CD4-positive, alpha-beta memory T cell (primary cell): ENCODE measurements at places on chromosomes 2 and 18.

DNA sequence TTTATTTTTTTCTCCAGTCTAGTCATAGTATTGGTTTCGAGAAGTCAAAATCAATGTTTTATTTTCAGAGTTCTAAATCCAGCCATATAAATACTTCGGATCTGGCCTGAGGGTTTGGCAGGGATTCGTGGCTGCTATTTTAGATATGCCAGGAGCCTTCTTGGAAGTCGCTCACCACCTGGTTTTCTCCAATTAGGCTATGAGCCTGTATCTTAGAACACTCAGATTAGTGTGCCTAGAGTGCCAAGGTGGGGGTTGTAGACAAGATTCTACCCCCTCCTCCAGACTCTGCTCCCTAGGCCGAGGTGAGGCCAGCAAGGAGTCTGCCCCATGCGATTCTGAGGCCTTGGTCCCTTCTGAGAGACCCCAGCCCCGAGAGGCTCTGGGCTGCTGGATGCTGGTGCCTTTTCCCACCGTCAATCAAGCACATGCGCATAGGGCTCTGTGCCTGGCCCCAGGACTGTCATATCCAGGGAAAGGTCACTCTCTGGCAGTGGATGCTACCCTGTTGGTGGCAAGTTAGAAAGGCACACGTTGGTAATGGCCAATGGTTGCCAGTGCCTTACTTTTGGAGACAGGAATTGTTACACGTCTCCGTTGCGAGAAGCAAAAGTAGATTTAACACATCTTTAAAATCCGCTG, 197.1 kb downstream of the AGAP1 start:
- DNase-seq: no peak

GRCh38 chr2:205060269-205060668, 515.0 kb downstream of the PARD3B start:
- no peak for DNase-seq

DNA sequence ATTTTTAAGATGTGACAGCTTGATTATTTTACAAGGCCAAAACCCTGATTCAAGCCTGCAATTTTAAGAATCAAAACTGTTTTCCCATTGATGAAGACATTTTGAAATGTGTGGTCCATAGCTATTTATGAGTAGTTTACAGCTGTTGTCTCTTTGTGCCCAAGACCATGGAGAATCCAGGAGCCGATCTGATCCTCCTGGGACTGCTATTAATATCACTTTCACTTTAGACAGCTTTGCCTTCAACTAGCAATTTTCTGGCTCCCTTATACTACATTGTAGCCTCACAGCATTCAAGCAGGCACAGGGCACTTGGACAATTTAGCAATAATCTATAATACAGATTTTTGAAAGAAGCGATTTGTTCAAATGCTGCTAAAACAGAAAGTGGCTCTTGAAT, 172.9 kb downstream of the SLC8A1 start:
- no peak for DNase-seq

DNA sequence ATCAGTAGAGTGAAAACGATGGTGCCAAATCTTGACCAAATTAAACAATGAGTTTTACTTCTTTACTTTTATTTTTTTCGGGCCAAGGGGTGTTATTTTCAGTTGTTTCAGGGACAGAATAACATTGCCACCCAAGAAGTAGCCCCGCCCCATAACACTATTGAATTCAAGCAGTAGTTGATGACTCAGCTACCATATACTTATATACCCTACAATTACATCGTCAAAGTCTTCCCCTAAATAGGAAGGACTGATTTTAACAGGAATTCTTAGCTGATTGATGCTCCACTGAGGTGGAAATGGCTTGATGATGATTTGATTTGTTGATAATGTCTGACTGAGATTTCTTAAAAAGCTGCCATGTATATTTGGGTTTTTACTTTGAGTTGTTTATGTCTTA, 24.7 kb downstream of the LYPD6B start:
- DNase-seq: no peak

- DNase-seq: no peak
These were observed 97.2 kb downstream of the CAPN13 start for GRCh38 chr2:30710016-30710415.

DNA sequence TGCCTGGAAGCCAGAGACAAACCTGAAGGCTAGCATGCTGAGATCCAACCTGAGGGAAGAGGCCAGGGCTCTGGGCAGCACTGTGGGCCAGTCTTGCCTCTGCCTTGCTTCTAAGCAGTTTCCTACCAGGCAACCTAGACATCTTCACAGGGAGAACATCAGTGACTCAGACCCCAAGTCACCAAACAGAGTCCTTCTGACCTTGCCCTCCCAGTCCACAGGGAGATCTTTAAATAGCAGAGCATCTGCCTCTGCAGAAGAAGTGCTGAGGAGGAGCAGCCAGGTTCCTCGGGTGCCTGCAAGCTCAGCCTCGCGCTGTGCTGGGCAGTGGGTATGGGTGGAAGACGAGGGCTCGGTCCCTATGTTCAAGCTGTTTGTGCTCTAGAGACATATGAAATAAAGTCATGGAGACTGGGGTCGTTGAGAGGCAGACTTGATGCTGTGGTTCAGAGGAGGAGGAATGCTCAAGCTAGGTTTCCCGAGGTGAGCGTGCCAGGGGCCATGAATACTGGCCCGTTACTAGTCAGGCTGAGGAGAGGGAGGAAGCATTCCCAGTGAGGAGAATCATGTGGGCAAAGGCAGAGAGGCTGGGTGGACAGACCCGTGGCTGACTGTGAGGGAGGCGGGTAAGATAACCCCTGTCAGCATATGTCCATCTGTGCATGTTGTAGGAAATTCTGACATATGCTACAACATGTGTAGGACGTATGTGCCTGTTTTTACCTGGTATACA, 66.5 kb downstream of the BOLA3 start:
- DNase-seq: no peak

DNA sequence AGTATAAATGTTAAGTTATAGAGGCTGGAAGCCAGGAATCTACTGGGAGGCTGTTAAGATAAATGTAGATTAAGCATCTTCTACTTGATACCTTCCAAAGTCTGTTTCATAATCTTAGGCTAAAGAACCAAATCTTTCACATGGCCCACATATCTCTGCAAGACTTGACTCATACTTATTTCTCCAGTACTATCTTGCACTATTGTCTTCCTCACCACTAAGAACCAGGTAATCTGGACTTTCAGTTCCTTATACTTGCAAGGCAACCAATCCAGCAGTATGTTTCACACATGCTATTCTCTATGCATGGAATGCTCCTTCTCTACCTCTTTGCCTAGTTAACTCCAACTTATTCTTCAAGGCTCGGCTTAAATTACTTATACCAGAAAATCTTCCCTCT, 62.2 kb downstream of the RBMS1 start:
- DNase-seq: no peak

- peak; percentile 7 for DNase-seq
These were observed 184.3 kb downstream of the SH3BP4 start for GRCh38 chr2:235135990-235136561.

GRCh38 chr18:532018-532417, 31.5 kb upstream of the COLEC12 start:
- DNase-seq: no peak

DNA sequence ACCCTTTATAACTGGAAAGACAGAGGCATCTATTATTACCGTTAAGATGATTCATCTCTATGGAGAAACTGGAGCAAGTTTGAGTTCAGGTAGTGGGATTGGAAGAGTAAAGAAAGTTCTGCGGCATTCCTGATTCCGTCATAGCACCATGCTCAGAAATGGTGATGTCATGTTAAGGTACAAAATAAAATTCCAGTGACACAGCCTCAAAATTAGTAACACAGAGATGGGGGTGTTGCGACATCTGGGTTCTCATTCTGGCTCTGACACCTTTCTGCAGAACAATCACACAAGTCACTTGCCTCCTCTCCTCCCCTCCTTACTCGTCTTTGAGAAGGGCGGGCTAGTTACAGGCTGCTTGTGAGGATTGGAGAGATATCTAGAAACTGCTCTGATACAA, 105.7 kb downstream of the DPP10 start:
- DNase-seq: no peak

GRCh38 chr2:667332-667999, 9.7 kb downstream of the TMEM18 start:
- no peak for DNase-seq

DNA sequence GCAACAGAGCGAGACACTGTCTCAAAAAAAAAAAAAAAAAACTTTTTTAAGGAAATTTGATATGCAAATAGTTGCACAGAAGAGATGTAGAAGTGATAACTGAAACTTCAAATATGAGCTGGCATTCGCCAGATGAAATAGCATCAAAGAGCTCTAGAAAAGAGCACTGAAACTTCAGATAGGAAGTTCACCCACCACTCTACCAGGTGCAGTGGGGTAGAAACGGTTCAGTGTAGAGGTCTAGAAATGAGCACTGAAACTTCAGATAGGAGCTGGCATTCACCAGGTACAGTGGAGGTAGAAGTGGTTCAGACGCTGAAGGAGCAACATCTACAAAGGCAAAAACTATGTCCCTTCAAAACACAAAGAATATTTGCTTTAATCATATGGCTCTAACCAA, 9.0 kb upstream of the ONECUT2 start:
- no peak for DNase-seq

DNA sequence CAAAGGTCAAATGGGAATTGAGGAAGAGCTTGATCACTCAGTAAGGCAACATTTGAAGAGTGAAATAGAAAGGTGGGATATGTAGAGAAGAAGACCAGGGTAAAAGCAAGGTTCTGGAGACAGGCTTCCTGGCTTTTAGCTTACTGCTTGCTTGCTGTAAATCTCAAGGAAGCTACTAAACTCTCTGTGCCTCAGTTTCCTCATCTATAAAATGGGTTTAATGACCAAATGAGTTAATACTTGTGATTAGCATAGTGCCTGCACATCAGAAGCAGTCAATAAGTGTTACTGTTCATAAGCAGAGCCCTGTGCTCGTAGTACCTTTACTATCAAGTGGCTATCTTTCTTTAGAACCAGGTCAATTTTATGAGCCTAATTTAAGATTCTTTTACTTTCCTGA, 222.2 kb upstream of the ITGA4 start:
- no peak for DNase-seq

DNA sequence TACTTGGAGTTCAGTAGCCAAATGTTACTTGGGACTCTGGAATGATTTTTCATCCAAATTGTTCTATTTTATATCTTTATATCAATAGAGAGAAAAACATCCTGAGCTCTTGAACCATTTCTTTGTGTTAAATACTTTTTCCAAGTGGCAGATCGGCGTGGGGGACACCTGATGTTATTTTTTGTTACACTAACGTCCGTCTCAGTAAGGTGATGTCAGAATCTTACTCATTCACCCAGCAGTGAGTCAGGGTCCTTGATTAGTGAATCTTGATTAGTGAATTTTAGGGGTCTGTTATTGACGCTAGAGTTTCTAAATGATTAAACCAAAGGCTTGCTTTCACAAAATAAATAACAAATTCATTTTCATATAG, 1.7 kb downstream of the MIB1 start:
- no peak for DNase-seq

DNA sequence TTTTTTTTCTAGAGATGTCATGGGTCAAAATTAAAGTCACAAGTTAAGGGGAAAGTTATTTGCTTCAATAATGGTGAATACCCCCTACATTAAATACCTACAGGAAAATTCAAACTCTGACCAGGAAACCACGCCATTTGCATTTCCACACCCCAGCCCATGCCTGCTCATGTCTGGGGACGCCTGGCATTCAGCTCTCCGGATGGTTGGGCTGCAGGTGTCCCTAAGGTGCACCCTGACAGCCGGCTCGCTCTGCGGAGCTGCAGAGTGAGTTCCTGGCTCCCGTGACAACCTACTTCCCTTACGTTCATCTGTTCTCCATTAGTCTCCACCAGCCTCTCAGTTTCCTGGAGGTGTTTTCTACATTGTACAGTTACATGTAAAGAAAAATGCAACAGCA, 122.7 kb upstream of the RIOK3 start:
- no peak for DNase-seq

GRCh38 chr2:118197011-118197675, 108.9 kb downstream of the INSIG2 start:
- DNase-seq: no peak

- DNase-seq: no peak
These were observed 91.0 kb upstream of the NEUROD1 start for GRCh38 chr2:181771356-181771755.

DNA sequence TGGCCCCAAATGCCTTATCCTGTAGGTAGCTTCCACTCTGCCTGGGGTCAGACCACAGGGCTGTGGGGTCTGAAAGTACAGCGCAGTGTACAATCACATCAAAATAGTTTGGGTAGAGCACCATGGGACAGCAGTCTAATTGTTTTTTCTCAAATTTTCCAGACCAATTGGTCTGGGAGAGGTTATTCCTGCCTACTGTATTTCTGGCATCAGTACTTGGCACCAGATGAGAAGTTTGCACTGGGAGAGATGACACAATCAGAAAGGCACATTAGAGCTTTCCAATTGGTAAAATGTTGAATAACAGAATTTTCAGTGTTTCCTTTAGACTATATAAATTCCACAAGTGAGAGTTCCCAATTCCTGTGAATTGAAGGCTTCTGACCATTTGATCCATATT, 30.9 kb upstream of the LRRTM1 start:
- no peak for DNase-seq

- peak; percentile 9 for DNase-seq
These were observed 53.4 kb downstream of the THADA start for GRCh38 chr2:43542285-43542933.

GRCh38 chr18:79905993-79906392, 45.5 kb downstream of the SLC66A2 start:
- no peak for DNase-seq

GRCh38 chr2:219058541-219059374, 2.0 kb downstream of the IHH start:
- no peak for DNase-seq

- no peak for DNase-seq
These were observed 61.2 kb downstream of the RALBP1 start for GRCh38 chr18:9536354-9537152.

GRCh38 chr2:64601034-64601754, 52.5 kb downstream of the SERTAD2 start:
- DNase-seq: no peak

DNA sequence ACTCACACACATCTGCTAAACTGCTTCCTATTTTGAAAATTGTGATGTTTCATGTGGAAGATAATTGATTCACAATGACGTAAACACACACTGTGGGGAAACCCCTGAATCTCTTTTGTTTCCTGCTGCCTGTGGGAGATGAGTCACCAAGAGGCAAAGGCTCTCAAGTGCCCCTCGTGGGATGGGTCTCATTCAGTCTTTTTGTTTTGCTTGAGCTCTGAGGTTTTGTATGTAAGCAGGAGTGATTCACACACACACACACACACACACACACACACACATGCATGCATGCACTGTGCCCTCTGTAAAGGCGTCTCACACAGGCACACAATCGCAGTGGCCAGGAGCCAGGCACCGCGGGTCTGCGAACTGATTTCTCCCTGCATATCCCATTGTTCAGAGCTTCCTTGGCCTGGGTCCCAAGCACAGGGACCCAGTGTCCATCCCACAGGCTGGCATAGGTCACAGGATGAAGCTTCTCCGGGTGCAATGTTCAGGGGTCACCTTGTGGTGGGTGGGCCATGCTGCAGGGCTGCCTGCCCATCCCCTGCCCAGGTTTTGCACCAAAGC, 12.1 kb upstream of the ARHGEF4 start:
- DNase-seq: peak; percentile 82
